Left cardiac atrium (tissue), 4 donors: ENCODE measurements at places on chromosomes 4 and X. TPM values are rescaled to one million over a fixed set of nuclear protein-coding genes. Genes with fewer than 3 reads are reported as not detected.

DNA sequence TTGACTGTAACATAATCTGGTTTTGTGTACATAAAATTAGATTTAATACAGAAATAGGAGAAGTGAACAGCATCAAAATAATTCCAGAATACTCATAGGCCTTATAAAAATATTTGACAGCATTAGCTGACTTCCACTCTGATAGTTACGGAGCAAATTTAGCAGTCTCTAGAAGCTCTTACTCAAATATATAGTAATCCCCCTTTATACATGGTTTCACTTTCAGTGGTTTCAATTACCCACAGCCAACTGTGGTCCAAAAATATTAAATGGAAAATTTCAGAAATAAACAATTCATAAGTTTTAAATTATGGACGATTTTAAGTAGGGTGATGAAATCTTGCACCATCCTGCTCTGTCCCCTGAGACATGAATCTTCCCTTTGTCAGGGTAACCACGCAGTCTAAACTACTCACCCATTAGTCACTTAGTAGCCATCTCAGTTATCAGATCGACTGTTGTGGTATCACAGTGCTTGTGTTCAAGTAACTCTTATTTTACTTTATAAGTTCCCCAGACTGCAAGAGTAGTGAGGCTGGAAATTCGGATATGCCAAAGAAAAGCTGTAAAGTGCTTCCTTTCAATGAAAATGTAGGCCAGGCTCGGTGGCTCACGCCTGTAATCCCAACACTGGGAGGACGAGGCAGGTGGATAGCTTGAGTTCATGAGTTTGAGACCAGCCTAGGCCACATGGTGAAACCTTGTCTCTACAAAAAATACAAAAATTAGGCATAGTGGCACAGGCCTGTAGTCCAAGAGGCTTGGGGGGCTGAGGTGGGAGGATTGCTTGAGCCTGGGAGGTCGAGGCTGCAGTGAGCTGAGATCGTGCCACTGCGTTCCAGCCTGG is 17.2 kb upstream of the RTL9 start:
- DNase-seq: no peak

Gene CXCR3
- total RNA-seq: 0.82 TPM

Gene ABCB7
- 24.8 TPM for total RNA-seq

DNA sequence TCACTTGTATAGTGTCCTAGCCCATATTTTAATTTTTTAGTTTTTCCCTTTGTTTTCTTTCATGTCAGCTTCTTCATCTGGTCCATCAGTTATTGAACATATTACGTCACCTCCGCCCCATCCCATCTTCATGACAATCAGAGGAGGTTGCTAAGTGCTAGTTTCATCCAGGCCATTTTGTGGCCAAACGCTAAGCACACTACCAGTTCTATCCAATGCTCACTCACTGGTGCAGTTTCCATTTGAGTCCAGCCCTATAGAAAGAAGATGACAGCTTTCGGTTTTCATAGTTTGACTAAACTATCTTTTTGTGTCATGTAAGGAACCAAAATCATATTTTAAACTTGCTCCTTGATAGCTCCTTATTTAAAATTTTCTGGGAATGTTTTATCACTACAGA is 304.2 kb downstream of the TENM3 start:
- DNase-seq: no peak

- no peak for DNase-seq
Measured at GRCh38 chr4:168634276-168634802, 137.5 kb downstream of the PALLD start.

DNA sequence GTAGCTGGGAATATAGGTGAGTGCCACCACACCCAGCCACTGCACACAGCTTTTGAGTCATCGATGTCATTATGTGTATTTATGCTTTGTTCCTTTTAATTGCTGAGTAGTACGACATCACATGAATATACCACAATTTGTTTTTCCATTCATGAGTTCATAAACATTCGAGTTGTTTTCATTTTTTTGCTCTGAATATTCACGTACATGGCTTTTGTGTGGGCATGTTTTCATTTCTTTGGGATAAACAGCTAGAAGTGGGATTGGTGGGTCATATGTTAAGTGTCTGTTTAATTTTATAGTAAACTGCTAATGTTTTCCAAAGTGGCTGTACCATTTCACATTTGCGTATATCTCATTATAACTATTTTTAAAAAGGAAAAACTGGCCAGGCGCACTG is 45.1 kb upstream of the KDR start:
- DNase-seq: no peak

Gene C4orf36
- 0.44 TPM for total RNA-seq

Gene TEX11
- total RNA-seq: not detected

Gene XAGE1B
- total RNA-seq: not detected

GRCh38 chrX:132716006-132716405 is 227.2 kb upstream of the MBNL3 start:
- DNase-seq: no peak

GRCh38 chr4:184748251-184748652 is 14.4 kb upstream of the CENPU start:
- peak; percentile 55 for DNase-seq

DNA sequence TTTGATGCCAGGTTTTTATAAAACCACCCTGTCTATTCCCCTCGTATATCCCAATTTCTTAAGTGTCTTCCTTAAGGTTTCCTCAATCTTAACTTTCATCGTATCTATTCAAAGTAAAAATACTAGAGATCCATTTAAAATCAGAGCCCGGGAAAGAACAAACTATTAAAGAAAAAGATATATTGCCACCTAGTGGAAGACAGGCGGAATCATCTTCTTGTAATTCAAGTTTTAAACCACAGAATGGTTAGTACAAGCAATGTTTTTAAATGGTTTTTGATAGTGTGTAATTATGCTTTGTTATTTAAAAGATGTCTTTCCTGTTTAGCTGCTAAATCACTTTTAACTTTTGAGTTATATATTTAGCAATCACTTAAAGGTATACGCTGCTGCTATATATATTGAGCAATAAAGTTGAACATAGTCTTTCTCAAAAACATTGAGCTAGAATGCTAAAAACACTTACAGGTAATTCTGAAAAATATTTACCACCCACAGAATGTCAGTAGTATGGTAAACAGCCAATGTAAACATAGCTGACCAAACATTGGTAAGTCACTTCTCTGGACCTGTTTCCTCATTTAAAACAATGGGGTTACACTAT is 18.2 kb downstream of the PRDM8 start:
- DNase-seq: no peak

DNA sequence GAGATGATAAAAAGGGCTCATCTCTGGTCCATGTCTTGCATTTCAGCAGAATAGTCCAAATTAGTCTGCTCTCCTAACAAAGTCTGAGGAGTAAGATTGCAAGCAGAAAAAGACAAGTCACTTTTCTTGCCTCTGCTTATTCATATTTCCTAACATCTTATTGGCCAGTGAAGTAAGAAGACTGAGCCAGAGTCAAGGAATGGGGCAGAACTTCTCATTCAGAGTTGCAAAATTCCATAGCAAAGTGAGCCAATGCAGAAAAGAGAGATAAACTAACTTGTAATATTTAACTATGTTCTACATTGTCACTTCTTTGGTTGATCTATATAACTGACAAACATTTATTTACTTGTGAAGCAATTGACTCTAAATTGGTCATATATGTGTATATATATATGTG is 2304.0 kb downstream of the ARAP2 start:
- no peak for DNase-seq

DNA sequence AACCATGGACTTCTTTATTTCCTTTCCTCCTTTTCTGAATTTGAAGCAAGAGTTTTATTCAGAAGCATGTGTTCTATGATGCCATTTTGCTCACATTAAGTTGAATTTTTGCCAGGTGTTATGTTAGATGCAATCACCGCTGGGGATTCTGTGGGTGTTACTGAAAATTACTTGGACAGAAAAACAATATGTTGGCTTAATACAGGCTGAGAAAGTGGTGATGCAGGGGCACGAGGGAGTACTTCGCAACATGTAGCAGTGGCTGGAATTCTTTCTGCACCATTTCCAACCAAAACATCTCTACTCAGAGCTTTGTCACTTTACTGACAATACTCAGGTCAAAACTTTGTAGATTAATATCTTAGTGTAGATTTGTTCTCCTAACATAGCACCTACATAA is 109.2 kb upstream of the PCDH18 start:
- DNase-seq: no peak

DNA sequence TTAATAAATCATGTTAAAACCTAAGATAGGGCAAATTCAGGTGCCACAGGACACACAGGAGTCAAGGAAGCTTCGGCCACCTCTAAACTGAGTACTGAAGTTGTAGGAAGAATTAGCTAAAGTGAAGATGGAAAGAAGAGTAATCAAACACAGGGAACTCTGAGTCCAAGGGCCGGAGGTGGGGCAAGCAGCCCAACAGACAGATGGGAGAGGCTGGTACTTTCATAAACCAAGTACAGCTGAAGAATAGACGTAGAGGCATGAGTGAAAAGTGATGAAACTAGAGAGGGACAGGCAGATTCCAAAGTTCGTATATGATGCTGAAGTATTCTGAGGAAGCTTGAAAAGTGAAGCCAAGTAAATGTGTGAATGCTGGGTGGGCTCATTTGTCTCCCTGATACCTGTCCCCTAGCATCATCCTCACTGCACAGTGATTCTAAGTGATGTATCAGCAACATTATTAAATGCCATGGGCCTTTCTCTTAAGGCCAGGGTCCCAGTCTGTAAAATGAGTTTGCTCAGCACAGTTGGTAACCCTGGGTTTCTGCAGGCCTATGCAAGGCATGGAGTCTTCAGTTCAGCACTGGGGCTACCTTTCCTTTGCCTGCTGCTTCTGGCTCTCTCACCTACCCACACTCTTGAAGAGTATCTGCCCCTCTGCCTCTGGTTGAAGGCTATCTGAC is 203.3 kb downstream of the NR3C2 start:
- no peak for DNase-seq

DNA sequence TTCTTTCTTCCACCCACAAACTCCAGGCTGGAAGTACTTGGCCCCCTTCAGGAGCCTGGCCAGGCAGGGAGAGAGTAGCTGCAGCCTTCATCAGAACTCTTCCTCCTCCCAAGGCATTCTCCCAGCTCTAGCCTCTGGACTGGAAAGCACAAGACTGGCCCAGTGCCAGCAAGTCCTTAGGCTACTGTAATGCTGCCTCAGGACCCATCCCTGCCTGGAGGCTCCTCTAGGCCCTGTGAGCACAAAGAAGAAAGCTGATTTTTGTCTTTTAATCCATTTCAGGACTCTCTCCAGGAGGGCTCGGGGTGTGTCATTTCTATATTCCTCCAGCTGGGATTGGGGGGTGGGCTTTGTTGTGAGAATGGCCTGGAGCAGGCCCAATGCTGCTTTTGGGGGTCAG is 10.8 kb downstream of the AWAT2 start:
- no peak for DNase-seq

- no peak for DNase-seq
Measured at GRCh38 chr4:189374176-189374575, 566.5 kb upstream of the FRG1 start.

Gene PABPC4L
- 1.1 TPM for total RNA-seq

Gene FHIP1A
- 14.2 TPM for total RNA-seq

Gene IDUA
- 18.7 TPM for total RNA-seq

DNA sequence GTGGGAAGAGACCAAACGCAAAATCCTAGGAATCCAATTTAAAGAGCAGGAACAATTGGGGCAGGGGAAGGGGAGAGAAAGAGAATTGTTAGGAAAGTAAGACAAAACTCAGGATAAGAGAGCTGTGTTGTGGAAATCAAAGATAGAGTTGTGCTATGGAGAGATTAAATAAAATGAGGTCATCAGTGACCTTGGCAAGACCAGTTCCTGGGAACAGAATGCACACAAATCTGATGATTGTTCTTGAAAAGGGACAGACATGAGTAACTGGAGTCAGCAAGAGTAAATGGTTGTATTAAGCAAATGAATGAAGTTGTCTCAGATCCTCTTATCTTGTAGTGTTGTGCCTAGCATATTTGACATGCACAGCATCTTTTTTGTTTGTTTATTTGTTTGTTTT is 267.4 kb downstream of the IL1RAPL1 start:
- no peak for DNase-seq

Gene IBSP
- not detected for total RNA-seq

GRCh38 chr4:87688316-87688715 is 38.2 kb downstream of the DMP1 start:
- no peak for DNase-seq

Gene NLGN3
- total RNA-seq: 0.52 TPM

DNA sequence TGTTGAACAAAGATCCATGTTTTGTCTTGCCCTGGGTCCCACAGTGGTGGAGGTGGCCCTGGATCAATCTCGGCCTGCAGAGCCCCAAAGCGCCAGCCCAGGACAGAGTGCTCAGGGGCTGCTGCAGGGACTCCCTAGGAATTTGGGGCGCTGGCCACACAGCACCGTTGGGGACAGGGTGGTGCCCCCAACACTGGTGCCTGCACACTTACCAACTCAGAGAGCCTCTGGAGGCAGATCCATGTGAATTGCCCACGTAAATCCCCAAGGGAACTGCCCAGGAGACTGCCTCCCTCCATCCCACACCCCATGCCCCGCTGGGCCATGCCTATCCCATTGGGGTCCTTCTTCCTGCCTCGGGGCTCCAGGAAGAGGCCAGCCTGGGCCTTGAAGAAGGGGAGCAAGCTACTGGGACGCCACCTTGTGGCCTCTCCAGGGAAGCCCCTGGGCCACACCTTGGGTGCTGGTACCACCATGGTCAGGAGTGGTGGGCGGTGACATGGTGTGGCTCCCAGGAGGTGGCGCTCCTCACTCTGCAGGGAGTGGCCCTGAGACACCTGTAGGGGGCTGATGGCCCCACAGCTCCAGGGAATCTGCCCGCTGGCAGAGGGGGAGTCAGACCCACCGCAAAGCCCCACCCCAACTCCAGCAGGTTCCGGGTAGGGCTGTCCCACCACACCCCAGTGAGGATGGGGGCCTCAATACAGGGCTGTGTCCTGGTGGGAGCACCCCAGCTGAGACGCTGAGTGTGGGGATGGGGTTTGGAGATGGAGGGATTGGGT is 22.8 kb downstream of the CFAP99 start:
- DNase-seq: peak; percentile 52

Gene BMPR1B
- 2.0 TPM for total RNA-seq

- no peak for DNase-seq
Measured at GRCh38 chrX:118904218-118904617, 70.2 kb upstream of the LONRF3 start.

GRCh38 chrX:17187136-17187756 is 187.8 kb upstream of the NHS start:
- DNase-seq: no peak

Gene DIPK2B
- total RNA-seq: 20.8 TPM
